ENCODE measurements at places on chromosomes 3 and 15.

- no peak for DNase-seq
Observed at GRCh38 chr3:47553407-47553806, 25.3 kb downstream of the CSPG5 start.

- DNase-seq: no peak
Observed at GRCh38 chr3:21729888-21730459, 21.0 kb downstream of the ZNF385D start.

- no peak for DNase-seq
Observed at GRCh38 chr15:25060996-25061620, 106.3 kb downstream of the SNRPN start.

DNA sequence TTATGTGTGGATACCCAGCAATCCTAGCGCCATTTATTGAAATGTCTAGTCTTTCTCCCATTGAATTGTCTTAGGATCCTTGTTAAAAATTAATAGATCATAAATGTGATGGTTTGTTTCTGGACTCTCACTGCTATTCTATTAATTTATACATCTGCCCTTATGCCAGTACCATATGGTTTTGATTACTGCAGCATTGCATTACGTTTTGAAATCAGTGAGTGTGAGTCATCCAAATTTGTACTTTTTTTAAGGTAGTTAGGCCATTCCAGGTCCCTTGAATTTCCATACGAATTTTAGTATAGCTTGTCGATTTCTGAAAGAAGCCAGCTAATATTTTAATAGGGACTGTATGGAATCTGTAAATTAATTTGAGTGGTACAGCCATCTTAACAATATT, 648.6 kb upstream of the ZNF385D start:
- no peak for DNase-seq

- no peak for DNase-seq
Observed at GRCh38 chr3:126914226-126914625, 68.7 kb upstream of the PLXNA1 start.

GRCh38 chr3:169112153-169112892, 551.2 kb downstream of the MECOM start:
- DNase-seq: no peak

- DNase-seq: no peak
Observed at GRCh38 chr3:123447749-123448517, 957 bp downstream of the ADCY5 start.

All from dorsolateral prefrontal cortex (tissue), 122 donors.